CD4-positive, alpha-beta T cell treated with Interleukin-15 for 4 hours (primary cell): ENCODE measurements at places on chromosomes 13 and 19.

DNA sequence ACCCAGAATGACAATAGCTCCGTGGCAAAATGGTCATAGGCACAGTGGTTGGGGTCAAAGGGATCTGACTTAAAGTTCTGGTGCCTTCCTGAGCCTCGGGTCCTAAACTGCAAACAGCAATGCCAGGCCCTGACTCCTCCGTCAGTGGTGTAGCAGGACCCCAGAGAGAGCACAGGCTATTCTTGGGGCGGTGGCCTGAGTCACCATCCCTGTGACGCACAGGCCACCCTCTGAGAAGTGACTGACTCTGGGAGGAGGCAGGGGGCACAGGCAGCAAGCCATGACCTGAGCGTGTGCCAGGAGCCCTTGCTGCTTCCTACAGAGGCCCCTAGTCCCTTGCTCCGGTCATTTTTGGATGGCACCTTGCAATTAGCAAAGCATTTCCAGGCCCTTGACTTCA, 18.7 kb downstream of the PLVAP start:
- no peak for DNase-seq

DNA sequence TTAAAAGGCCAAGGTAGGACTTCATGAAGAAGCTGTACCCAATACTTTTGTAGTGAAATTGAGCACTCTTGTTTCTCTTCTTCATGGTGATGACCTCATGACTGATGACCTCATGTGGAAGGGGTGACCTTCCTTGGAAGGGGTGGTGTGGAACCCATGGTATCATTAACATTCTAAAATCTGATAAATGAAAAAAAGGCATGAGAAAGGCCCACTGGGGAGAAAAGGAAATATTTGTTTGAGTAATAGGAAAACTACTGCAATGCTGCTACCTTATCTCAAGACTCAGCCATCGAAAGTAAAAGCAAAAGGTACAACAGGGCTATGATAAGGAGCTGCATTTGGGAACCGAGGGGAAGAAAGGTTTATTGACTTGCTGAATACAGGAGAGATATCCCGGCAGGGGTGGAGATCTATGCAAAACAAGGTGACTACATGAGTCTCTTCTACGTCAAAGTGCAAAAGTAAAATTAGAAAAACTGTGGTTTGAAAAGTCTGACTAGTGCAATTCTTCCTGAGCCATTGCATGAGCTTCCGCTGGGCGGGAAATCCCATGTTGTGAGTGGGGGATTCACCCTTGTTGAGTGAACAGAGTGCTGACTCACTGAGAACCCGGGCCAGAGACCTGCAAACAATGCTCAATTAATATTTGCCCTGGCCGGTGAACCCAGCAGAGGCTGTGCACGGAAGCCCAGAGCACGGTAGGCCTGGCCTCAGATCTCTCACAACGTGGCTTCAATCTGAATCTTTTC, 138.9 kb upstream of the RFC3 start:
- DNase-seq = peak; percentile 75

GRCh38 chr19:16428372-16429036, 43.3 kb downstream of the EPS15L1 start:
- no peak for DNase-seq

DNA sequence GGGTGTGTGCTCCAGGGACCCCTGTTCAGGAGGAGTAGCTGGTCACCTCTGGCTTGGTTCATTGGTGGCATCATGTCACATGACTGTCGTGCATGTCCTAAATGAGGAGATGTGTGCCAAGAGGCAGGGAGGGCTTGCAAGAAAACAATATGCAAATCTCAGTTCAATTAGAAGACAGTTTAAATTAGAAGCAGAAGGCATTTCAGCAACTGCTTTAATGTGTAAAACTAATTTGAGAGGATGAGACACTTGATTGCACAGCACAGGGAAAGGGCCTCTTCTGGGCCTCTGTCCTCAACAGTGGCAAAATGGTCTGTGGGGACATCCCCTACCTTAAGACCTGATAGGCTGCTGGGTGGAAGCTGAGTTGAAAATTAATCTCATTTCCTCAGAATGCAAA, 54.6 kb downstream of the SPATA13 start:
- DNase-seq = no peak

DNA sequence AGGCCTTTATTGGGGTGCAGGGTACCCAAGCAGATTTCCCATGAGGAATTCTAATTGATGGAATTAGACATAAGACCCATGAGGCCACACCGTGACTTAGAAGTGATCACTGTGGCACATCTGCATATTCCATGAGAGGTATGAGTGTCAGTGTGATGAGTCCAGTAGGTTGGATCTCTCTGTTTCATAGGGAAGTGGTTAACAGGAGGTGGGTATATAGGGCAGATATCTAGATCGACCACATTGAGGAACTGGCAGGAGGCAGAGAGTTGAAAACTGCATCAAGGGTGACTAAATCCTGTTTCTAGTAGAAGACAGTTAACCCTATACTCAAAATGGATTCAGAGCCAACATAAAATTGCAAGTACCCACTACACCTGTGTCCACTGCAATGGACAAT, 68.6 kb upstream of the MIR17HG start:
- DNase-seq = no peak

GRCh38 chr13:21065686-21066085, 4.3 kb upstream of the LATS2 start:
- no peak for DNase-seq

- DNase-seq = no peak
Observed at GRCh38 chr13:96091164-96092117, 1.5 kb downstream of the HS6ST3 start.

GRCh38 chr19:37333457-37333856, 37.4 kb upstream of the ZNF527 start:
- DNase-seq = no peak

DNA sequence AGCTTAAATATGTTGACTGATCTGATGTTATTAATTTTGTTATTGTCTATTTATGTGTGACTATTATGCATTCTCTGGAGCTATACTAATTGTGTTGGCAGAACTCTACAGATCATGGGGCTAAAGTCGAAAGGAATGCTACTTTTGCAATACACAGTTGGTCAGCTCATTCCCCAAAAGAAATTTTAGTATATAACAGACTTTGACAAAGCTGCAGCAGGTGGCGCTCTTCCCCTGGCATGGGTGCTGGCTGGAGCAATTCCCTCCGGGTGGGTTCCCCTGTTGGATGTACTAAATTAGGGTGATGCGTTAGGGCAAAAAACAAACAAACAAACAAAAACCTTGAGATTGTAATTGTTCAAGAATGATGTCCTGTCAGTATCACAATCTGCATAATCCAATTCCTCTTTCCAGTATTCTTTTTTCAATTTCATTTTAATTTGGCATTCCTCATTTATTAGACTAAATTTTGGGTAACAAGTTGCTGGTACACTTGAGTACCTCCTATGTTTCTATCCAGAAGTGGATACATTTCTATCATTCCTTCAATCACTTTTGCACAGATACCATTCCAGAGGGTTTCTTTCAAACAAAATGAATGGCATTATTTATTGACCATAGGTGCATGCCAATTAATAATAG, 322.8 kb upstream of the EDNRB start:
- no peak for DNase-seq

DNA sequence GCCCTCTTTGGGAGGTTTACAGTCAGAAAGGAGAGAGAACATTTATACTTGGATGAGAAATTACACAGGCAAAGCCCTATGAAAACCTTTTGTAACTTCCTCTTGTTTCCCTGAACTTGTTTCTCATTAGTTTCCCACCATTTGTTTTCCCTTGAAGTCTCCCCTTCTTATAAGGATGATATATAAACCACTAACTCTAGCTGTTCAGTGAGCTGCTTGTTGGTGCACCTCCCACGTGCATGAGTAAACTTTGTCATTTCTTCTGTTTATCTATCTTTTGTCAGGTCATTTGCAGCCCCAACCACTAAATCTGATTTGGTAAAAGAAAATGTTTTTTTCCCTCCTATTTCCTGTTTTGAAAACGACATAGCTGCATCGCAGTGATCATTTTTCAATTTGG, 919.9 kb downstream of the SLITRK1 start:
- no peak for DNase-seq

DNA sequence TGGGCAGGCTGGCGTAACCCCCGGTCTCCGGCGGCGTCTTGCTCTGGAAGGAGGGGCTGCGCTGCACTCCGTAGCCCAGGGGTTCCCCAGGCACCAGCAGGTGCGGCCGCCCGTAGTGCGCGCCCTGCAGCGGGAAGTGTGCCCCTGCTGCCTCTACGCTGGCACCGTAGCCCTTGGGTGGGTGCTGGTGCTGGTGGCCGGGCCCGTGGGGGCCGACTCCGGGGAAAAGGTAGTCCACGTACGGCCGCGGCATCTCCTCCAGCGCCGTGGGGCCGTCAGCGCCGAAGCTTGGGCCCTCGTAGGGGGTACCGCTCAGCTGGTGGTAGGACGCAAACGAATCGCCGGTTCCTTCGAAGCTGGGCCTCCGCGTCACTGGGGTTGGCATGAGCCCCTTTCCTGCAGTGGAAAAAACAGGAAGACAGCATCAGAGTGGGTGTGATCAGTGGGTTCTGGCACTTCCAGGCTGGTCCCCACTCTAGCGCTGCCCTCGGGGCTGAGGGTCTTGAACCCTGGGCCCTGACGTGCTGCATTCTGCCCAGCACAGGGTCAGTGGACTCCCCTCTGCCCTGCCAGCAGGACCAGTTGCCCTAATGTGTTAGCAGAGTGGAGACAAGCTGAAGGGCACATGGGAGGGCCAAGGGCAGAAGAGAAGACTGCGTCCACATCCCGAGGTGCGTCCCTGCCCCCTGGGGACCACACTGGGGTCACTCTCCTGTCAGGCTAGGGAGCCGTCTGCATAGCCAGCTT, 72.3 kb downstream of the LATS2 start:
- DNase-seq = no peak

GRCh38 chr13:111460548-111461444, 140.4 kb downstream of the TEX29 start:
- no peak for DNase-seq

DNA sequence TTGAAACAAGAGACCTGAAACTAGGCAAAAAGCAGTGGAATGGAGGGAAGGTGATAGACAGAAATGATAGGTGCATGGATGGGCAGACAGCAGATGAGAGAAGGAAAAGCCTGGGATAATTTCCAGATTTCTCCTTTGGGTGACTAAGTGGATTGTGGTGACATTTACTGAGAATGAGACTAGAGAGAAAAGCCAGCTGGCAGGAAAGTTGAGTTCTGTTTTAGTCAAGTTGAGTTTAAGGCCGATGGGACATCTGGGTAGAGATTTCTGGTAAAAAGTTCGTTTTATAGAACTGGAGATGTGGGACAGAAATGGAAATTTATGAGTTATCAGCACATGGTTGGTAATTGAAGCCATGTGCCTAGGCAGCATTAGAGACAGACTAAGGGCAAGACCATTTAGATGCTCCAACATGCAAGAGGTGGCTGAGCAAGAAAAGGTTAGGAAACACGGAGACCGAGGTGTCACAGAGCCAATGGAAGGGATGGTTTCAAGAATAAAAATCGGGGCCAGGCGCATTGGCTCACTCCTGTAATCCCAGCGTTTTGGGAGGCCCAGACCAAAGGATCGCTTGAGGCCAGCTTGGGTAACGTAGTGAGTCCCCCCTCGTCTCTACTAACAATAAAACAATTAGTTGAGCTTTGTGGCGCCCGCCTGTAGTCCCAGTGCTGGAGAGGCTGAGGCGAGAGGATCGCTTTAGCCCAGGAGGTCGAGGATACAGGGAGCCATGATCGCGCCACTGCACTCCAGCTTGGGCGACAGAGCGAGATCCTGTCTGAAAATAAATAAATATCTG, 9.6 kb upstream of the DGKH start:
- DNase-seq = no peak

DNA sequence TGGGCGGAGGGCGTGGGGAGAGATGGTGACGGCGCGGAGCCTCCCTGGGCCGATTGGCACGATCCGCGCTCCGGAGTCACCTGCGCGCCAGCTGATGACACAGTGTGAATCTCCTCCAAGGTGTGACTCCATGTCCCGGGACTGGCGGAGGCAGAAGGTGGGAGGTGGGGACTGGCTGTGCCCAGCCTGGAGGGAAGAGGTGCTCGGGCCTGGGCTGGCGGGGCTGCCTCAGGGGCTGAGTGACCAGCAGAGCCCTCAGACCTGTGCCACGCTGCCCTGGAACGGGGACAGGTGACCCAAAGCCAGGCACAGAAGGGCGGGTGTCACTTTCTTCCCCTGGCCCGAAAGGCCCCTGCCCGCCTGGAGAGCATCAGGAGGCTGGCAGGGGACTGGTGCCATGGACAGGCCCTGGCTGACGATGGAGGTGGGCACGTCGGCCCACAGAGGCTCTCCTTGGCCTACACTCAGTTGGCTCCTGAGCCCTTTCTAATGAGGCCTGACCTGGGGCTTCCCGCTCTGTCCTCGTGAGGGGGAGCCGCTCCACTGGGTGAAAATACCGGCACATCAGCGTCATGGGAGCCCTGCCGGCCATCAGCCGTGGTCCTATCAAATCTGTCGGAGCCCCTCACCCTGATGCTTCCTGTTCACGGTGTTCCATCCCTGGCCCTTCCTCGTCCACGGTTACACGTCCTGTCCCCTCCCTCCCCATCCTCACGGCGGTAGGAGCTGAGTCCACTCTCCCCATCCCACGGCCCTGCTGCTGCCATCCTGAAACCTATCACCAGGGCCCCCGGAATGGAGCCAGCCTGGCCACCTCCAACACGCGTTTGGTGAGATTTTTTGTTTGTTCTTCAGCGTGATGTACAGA, 75.6 kb downstream of the SPACA7 start:
- no peak for DNase-seq

GRCh38 chr19:13301627-13302334, 151.6 kb downstream of the IER2 start:
- no peak for DNase-seq

DNA sequence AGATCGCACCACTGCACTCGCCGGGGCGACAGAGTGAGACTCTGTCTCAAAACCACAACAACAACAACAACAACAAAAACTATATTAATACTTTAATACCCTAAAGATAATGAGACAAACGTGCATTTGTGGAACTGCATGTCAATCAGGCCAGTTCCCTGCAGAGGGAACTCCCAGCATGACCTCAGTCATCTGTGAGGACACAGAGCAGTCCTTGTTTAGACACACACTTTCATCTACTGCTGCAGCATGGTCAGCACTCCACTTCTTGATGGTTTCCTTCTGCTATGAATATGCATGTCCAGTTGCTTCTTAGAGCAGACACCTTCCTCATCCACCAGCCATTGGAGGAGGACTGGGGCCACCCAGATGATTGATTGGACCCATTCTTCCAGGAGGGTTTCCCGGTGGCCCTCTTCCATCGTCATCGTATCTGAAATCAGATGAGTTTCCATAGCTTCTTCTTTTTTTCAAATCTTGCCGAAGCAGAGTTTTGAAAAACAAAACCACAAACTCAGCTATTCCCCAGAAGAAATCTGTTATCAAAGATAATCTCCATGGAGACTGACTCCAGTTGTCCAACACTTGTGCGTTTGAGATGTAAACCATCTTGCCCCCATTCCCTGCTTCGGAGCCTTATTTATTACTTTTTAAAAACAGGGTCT, 26.5 kb downstream of the ZNF607 start:
- DNase-seq = no peak

DNA sequence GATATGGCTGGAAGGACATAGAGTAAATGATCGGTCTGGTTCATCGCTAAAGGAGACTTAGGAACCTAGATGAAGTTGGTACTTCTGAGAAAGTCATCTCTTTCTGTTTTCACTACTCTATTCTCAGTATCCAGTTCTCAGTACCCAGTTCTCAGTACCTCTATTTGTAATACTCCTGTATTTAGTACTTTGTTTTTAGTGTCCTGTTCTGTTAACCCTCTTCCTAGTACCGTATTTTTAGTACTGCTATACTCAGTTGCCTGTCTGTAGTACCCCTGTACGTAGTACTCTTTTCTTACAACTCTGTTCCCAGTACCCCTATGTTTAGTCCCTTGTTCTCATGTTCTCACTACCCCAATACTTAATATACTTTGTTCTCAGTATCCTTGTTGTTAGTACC, 1.2 kb downstream of the RFXAP start:
- DNase-seq = no peak

GRCh38 chr13:31204592-31204991, 4.8 kb downstream of the B3GLCT start:
- DNase-seq = peak; percentile 20
